ENCODE measurements at places on chromosomes 4 and X. TPM values are rescaled to one million over a fixed set of nuclear protein-coding genes. Genes with fewer than 3 reads are reported as not detected.

The HAND2 gene
- total RNA-seq = 0.58 TPM

The ASIC5 gene
- total RNA-seq = not detected

The LRP2BP gene
- total RNA-seq = 0.44 TPM

The GABRG1 gene
- not detected for total RNA-seq

The ITM2A gene
- total RNA-seq = 1.3 TPM

The OCRL gene
- total RNA-seq = 19.8 TPM

The FAM3A gene
- 38.3 TPM for total RNA-seq

The GK gene
- total RNA-seq = 27.6 TPM

The RHOXF1 gene
- total RNA-seq = not detected

The DCX gene
- not detected for total RNA-seq

The PPBP gene
- not detected for total RNA-seq

The MUC7 gene
- not detected for total RNA-seq

The SPANXA2 gene
- not detected for total RNA-seq

The ANOS1 gene
- not detected for total RNA-seq

The TMSB15A gene
- 10.2 TPM for total RNA-seq

The PNMA6F gene
- total RNA-seq = not detected

The REELD1 gene
- total RNA-seq = not detected

The UCHL1 gene
- total RNA-seq = 500 TPM

The EIF1AX gene
- total RNA-seq = 18.4 TPM

The SPANXC gene
- total RNA-seq = not detected

The CCSER1 gene
- not detected for total RNA-seq

The DCAF12L1 gene
- under 0.01 TPM for total RNA-seq

The MAGEA10 gene
- not detected for total RNA-seq

The PLAC1 gene
- 2.2 TPM for total RNA-seq

The CEP135 gene
- total RNA-seq = 3.5 TPM

The NPNT gene
- total RNA-seq = 0.29 TPM

The TLR6 gene
- total RNA-seq = 1.3 TPM

The FGF13 gene
- total RNA-seq = 30.6 TPM

The FAM47C gene
- not detected for total RNA-seq

The TAF7L gene
- total RNA-seq = 0.58 TPM

The PLRG1 gene
- 119 TPM for total RNA-seq

The NPFFR2 gene
- total RNA-seq = not detected

The AFF1 gene
- 18.3 TPM for total RNA-seq

The MPP1 gene
- total RNA-seq = 49.1 TPM

The GALNTL6 gene
- not detected for total RNA-seq

The MAOA gene
- 15.0 TPM for total RNA-seq

The ATRX gene
- 84.0 TPM for total RNA-seq

The TRIM60 gene
- not detected for total RNA-seq

The PPP3CA gene
- 57.6 TPM for total RNA-seq

The TDO2 gene
- total RNA-seq = 5.8 TPM

The TRPC3 gene
- total RNA-seq = 0.44 TPM

The HTN3 gene
- not detected for total RNA-seq

The HSD17B13 gene
- 0.15 TPM for total RNA-seq

The ART3 gene
- not detected for total RNA-seq

The OPHN1 gene
- 8.3 TPM for total RNA-seq

The FREM3 gene
- total RNA-seq = not detected

The NDUFA1 gene
- total RNA-seq = 58.3 TPM

The CT45A5 gene
- not detected for total RNA-seq

The ARSD gene
- 36.1 TPM for total RNA-seq

The DOK7 gene
- 0.17 TPM for total RNA-seq

The CFI gene
- 8.3 TPM for total RNA-seq

The GLRA3 gene
- total RNA-seq = not detected

The CXCL5 gene
- total RNA-seq = 0.73 TPM

The DSPP gene
- not detected for total RNA-seq

The BEX5 gene
- total RNA-seq = not detected

The GPR78 gene
- total RNA-seq = not detected

The KLHL5 gene
- total RNA-seq = 55.9 TPM

Data from smooth muscle cell of trachea (primary cell).